ENCODE measurements at places on chromosomes 12 and 14.

DNA sequence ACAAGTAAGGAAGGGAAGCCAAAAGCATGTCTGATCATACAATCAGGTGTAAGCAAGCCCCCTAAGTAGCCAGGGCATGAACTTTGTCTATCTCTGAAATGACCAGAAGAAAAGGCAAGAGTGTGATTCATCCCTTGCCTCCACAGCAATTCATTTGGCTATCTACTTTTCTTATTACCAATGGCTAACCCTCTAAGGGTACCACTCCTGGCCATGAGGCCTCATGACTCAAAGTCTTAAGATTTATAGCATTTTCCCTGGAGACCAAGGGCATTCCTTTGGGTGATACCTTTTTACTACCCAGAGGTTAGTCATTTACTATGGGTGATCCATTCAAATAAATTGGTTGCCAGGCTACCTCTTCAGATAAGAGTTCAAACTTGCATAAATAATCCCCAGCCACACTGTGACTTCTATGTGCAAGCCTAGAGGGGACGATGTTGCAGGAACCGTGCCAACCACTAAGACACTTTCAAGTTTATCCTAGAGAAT, 1.5 kb upstream of the LGALS3 start:
- no peak for DNase-seq

DNA sequence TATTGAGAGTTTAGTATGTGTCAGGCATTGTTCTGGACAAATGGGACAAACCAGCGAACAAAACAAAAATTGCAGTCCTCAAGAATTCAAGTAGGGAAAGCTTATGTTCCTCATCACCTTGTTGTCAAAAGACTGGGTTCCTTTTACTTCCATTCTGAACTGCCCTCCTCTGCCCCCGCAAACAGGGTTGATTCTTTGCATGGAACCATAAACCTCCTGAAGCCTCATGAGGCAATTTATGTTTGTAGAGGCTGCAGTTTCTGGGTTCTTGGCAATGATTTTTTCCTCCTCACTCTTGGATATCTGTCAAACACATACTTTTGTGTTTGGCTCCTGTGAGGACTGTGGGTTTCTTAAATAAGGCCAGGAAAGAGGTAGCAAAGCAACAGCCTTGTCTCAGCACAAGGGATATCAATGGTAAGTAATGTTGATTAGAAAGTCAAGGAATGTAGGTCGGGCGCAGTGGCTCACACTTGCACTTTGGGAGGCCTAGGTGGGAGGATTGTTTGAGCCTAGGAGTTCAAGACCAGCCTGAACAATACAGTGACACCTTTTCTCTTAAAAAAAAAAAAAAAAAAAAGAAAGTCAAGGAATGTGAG, 13.9 kb downstream of the COPZ1 start:
- DNase-seq: no peak

GRCh38 chr14:63212209-63212608, 8.0 kb downstream of the RHOJ start:
- DNase-seq: no peak

- DNase-seq: no peak
These were observed 97.0 kb downstream of the SCARB1 start for GRCh38 chr12:124766727-124767065.

GRCh38 chr14:69664865-69665526, 53.6 kb downstream of the SUSD6 start:
- DNase-seq: no peak

DNA sequence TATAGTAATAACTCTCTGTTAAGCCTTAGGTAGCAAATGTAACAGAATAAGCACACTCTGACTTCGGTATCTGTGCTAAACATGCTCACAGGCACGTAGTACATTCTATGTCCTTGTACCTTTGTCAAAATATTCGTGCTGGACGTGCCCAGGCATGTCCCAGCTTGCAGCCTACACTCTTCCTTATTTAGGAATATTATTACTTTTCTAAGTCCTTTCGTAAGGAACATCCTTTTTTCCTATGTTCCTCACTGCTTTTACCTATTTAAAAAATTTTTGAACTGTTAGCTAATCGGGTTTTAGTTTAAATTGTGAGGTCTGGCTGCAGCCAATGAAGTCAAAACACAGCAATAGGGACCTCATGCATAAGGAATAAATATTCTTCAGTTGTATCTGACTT, 24.1 kb upstream of the UBC start:
- peak; percentile 37 for DNase-seq

GRCh38 chr12:23757541-23757962, 191.9 kb downstream of the SOX5 start:
- DNase-seq: no peak

- DNase-seq: no peak
These were observed 5.7 kb downstream of the ADCY4 start for GRCh38 chr14:24329073-24329663.

GRCh38 chr12:75947156-75947723, 84.3 kb downstream of the PHLDA1 start:
- DNase-seq: no peak

DNA sequence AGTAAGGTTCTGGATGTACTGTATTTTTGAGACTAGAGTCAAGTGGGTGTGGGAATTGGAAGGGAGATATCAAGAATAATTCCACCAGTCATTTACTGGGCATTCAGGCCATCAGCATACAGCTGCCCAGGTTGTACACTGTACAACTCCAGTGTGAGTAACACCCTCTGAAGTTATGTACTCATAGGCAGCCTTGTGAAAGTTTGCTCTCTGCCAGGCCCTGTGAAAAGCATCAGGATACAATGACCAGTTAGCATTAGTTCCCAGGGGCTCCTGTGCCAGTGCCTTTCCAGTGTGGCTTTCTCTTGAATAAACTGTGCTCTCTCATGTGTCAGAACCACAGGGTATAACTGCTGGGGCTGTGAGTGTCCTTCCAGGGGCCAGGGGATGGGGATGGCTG, 89.7 kb downstream of the LGMN start:
- no peak for DNase-seq

Data from WERI-Rb-1 (cell line).